ENCODE measurements at places on chromosomes 6 and 20.

DNA sequence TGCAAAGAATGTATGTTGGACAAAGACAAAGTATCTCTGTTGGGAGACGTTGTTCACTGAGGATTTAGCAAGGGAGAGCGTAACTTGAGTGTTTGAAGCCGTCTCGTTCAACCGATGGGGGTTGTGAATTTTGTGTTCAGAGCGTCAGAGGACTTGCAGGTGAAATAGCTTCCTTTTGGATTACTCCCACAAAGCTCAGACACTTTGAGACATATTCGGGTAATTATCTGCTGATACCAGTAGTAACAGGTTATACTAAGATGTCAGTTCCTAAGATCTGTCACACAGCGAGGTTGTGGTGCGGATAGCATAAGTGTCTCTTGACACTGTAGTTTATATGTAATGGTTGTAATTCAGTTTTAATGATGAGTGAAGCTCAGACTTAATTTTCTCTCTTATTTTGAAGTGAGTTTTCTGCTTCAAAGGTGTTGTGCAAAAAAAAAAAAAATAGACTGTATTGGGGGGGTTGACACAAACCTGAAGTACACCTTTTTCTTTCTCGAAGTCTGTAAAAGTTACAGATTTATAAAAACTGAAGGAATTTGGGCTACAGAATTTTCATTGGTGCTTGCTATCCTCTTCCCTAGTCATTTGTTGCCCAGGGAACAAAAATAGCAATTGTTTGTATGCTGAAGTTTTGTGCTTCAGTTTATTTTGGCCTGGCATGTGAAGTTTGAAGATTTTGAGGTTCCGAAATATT, 1.7 kb downstream of the ASXL1 start:
- no peak for DNase-seq

- no peak for DNase-seq
Observed at GRCh38 chr20:32828029-32828680, 8.4 kb downstream of the MAPRE1 start.

GRCh38 chr6:11333132-11333849, 100.8 kb upstream of the NEDD9 start:
- no peak for DNase-seq

GRCh38 chr20:25067102-25067987, 9.4 kb upstream of the ACSS1 start:
- DNase-seq = no peak

GRCh38 chr6:81138236-81138635, 614.2 kb downstream of the TENT5A start:
- no peak for DNase-seq

DNA sequence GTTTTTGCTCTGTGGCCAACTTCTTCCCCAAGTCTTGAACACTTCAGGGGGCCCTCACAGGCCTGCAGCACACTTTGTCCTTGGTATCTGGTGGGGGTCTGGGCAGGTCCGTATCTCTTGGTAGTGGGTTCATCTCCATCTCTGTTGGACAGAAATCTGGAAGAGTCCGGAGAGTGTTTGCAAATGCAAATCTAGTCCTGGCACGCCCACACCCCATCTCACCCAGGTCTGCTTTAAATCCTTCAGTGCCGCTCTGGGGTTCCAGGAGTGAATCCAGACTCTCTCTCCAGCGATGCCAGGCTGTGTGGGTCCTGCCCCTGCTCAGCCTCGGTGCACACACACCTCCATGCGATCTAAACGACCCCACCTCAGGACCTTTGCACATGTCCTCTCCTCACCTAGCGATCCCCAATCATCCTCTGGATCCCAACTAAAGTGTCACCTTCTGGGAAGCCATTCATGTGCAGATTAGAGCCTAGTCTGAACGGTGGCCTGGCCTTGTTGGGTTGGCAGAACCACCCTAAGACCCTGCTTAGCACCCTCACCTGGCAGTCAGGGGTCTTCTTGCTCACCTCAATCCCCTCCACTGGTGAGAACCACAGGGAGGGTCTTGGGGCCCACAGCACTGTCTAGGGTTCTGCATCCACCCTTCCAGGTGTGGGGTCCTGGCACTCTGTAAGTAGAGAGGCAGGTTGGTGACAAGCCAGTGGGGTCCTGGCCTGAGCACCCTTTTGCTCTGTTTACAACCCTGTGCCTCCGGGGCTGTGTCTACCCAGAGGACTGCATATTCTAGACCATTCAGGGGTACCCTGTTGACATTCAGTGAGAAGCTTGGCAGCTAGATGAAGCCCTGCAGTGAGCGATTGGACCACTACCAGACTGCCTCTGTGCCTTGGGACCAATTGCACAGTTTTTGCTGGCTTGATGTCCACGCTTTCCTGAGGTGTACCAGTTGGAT, 100.8 kb downstream of the SYCP2 start:
- no peak for DNase-seq

DNA sequence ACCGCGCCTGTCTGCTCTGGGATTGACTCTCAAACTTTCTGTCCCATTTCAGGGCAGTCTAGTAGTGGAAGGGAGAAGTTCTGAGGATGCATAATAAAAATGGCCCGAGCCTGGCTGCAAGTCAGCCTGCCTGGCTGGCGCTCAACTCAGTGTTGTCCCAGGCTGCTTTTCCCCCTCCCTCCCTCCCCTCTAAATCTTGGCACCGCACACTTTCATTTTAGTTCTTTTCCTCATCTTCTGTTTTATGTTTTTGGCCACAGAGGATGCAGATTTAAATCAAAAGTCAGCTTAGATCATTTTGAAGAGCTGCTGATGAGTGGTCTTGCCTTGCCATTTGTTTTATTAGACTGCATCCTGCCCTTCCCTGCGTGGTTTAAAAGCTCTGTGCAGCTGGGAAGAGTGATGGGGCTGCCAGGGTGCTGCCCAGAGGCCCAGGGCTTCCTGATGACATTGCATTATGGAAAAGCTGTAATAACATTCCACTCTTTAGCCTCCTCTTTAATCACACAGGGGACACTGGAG, 6.5 kb upstream of the UQCC2 start:
- DNase-seq = no peak

DNA sequence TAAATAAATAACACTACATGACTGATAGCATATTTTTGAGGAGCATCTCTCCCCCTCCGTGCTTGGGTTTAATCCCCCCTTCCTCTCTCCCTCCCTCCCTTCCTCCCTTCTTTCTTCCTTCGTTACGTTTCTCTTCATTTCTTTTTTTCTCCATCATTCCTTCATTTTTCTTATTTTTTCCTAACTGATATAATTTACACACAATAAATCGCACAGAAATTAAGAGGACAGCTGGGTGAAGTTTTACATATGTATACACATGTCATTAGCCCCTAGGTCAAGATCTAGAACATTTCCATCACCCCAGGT, 51.4 kb upstream of the EZR start:
- DNase-seq = no peak

GRCh38 chr6:109922851-109923250, 55.3 kb upstream of the GPR6 start:
- DNase-seq = no peak

- DNase-seq = no peak
Observed at GRCh38 chr6:128474481-128474880, 45.9 kb downstream of the PTPRK start.

DNA sequence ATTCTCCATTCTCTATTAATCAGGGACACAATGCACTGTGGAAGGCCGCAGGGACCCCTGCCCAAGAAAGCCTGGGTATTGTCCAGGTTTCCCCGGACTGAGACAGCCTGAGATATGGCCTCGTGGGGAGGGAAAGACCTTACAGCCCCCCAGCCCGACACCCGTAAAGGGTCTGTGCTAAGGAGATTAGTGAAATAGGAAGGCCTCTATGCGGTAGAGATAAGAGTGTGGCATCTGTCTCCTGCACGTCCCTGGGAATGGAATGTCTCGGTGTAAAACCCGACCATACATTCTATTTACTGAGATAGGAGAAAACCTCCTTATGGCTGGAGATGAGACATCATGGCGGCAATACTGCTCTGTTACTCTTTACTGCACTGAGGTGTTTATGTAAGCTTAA, 15.7 kb upstream of the EIF2S2 start:
- DNase-seq = no peak

GRCh38 chr6:132107896-132108295, 156.7 kb upstream of the CCN2 start:
- no peak for DNase-seq

- no peak for DNase-seq
Observed at GRCh38 chr6:30826961-30827342, 57.4 kb upstream of the DDR1 start.

GRCh38 chr6:54198134-54198533, 86.9 kb downstream of the MLIP start:
- DNase-seq = no peak

- DNase-seq = no peak
Observed at GRCh38 chr6:25054469-25054868, 118.7 kb upstream of the RIPOR2 start.

DNA sequence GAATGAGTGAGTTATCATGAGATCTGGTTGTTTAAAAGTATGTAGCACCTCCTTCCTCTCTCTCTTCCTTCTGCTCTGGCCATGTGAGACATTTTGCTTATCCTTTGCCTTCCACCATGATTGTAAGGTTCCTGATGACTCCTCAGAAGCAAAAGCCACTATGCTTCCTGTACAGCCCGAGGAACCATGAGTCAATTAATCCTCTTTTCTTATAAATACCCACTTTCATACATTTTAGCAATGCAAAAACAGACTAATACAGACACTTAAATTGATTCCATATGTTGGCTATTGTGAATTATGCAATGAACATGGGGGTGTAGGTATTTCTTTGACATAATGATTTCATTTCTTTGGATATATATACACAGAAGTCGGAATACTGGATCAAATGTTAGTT, 792.8 kb upstream of the EYS start:
- no peak for DNase-seq

GRCh38 chr20:58228484-58229197, at the start of gene ANKRD60:
TSS of gene ANKRD60 (minus strand) at chr20:58228653. CDS start at chr20:58228653, 0 bp downstream.
- DNase-seq = peak; percentile 31

DNA sequence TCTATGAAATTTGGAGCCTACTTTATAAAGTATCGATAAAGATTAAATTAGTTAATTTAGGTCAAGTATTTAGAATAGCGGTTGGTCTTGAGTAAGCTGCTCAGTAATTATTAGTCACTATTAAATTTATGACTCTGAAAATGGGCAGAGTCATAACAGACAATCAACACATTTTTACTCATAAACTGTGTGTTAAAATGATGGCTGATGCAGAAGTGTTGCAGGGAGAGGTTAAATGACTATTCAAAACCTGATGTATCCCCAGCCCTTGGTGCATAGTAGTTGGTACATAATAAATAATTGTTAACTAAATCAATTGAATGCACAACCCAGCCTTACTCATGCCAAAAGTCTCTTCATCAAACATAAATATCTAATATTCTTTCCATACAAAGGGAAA, 30.6 kb downstream of the HIVEP2 start:
- DNase-seq = no peak

DNA sequence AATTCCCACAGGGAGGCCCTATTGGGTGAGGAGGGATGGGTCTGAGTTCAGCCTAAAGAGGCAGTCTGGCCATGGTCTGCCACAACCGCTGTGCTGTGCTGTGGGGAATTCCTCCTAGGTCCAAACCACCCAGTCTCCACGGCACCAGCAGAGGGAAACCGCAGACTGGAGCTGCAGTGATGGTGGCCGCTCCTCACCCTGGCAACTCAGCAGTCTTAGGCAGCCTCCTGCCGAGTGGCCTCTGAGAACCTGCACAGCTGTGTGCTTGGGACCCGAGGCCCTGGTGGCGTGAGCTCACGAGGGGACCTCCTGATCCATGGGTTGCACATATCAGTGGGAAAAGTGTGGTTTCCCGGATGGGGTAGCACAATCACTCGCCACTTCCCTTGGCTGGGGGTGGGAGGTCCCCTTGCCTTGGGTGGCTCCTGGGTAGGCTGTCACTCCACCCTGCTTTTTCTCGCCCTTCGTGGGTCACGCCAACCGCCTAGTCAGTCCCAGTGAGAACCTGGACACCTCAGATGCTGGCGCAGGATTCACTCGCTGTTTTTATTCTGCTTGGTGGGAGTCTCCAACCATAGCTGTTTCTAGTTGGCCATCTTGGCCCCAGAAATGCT, 242.2 kb downstream of the CDH26 start:
- DNase-seq = no peak

DNA sequence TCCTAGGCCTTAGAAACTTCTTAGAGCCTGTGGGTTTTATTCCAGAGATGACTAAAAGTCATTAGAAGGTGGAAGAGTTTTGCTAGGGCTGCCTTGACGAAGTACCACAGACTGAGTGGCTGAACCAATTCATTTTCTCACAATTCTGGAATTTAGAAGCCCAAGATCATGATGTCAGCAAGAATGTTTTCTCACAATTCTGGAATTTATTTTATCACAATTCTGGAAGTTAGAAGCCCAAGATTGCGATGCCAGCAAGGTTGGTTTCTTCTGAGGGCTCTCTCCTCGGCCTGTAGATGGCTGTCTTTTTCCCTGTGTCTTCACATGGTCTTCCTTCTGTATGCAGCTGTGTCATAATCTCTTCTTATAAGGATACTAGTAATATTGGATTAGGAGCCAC, 672.9 kb upstream of the MARCKS start:
- DNase-seq = no peak

- no peak for DNase-seq
Observed at GRCh38 chr6:25389471-25389870, 110.3 kb downstream of the CARMIL1 start.

DNA sequence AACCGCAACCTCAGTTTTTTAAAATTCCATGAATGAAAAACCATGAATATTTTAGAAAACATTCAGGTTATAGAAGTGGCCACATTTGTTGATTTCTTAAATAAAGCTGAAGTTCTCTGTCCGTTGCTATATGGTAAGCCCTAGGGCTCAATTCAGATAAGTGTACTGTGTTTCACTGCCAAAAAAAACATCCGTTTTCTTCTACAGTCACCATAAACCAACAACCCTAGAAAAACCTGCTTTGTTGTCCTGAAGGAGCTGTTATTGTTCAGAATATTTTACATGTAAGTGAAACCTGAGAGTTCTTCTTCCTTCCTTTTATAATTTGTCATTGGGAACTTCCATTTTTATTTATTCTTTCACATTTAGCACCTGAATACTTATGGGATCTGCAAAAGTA, 274.1 kb downstream of the TFAP2A start:
- peak; percentile 25 for DNase-seq

DNA sequence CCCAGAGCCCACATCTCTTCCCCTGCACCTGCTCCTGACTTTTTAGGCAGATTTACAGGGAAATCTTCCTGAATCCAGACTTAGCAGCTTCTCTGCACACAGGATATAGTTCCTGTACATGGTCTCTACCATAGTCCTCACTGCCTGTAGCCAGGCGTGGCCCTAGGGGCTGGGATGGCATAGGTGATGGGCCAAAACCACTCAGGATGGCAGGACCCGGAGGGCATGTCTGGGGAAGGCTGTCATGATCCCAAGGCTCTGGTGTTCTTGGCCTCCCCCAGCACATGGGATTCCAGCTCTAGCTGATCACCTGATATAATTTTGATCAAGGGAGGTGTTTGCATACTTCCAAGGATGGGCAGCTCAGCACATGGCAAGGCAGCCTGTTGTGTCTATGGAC, 58.0 kb downstream of the TOX2 start:
- DNase-seq = no peak
